ENCODE measurements at places on chromosomes 13 and 19.
A peak's percentile ranks its signal among the peaks of the same experiment; 100 is the strongest.

GRCh38 chr13:59343993-59344822 is 819.5 kb downstream of the DIAPH3 start:
- DNase-seq = no peak

- no peak for DNase-seq
These were observed 12.4 kb upstream of the TPP2 start for GRCh38 chr13:102584434-102584833.

DNA sequence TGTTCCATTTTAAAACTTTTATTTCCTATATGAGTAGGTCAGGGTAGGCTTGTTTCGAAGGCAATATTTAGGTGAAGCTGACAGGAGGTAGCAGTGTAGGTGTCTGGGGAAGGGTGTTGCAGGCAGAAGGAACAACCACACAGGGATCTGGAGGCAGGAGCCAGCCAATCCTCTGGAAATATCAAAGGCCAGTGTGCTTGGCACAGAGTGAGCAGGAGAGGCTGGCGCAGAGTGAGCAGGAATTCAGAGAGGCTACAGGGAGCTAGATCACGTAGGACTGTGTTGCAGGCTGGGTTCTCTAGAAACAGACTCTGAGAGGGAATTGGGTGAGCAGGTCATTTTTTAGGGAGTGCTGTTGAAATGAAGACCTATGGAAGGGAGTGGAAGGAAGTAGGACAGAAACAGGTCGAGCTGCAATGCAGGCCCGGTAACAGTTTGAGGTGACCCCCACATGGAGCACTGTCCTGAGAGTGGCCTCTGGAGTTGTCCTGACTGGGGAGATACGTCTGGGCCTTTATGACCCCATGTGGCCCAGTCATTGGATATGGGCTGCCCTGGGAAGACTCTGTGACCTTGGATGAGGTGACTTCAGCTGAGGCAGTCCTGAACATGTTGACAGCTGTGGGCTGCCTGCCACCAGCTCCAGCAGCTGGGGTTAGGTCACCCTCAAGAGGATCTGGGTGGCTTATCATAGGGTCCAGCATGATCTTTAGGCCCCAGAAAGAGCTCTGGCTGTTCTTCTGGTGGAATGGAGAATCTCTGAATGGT is 51.7 kb downstream of the ERCC5 start:
- no peak for DNase-seq

GRCh38 chr19:7645163-7645562 is 8.3 kb downstream of the STXBP2 start:
- DNase-seq = no peak

GRCh38 chr19:57888560-57889231 is at the start of gene ZNF814:
ZNF814 (minus strand) TSS chr19:57889037; CDS start chr19:57888802, 235 bp downstream.
- DNase-seq = peak; percentile 71

GRCh38 chr13:20400774-20401173 is 124.9 kb downstream of the CRYL1 start:
- DNase-seq = no peak

DNA sequence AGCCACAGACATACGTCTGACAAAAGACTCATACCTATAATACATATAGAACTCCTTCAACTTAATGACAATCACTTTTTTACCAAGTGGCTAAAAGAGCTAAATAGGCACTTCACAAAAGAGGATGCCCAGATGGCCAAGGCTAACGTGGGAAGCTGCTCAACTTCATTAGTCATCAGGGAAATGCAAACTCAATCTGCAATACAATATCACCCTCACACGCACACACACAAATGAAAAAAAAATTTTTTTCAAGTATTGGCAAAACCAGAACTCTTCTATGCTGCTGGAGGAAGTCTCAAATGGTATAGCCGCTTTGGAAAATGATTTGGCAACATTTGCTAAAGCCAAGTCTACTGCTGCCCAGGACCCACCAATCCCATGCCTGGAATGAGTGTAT is 14.6 kb upstream of the DNMT1 start:
- DNase-seq = no peak

GRCh38 chr19:6126335-6126974 is 9.0 kb upstream of the ACSBG2 start:
- no peak for DNase-seq

- no peak for DNase-seq
These were observed 36.0 kb upstream of the CLDN10 start for GRCh38 chr13:95516492-95516891.

GRCh38 chr19:37931881-37932655 is 25.1 kb downstream of the SIPA1L3 start:
- no peak for DNase-seq

- DNase-seq = no peak
These were observed 4.6 kb downstream of the ICAM5 start for GRCh38 chr19:10294368-10294697.

- DNase-seq = no peak
These were observed 44.5 kb upstream of the SPACA7 start for GRCh38 chr13:112331675-112332074.

DNA sequence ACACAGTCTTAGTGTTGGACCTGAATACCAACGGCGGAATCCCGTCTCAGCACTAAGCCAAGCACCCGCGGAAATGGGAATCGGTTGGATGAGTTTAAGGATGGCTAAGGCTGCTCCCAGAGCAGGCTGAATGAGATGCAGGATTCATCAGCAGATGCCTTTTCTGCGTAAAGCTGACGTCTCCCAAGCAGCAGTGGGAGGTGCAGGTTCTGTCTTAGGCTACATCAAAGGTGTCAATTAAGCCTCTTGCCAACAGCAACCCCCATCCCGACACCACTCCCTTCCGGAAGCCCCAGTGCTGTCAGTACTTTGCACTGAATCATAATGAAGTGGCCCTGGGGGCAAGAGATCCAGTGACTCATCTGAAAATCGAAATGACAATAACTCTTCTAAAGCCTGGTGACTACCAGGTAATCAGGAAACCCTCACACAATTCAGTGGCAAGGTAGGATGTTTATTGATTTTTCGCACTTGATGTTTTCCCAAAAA is 275.6 kb downstream of the DCLK1 start:
- DNase-seq = no peak
